ENCODE measurements at places on chromosomes 11 and 22. TPM values are rescaled to one million over a fixed set of nuclear protein-coding genes. Genes with fewer than 3 reads are reported as not detected.

DNA sequence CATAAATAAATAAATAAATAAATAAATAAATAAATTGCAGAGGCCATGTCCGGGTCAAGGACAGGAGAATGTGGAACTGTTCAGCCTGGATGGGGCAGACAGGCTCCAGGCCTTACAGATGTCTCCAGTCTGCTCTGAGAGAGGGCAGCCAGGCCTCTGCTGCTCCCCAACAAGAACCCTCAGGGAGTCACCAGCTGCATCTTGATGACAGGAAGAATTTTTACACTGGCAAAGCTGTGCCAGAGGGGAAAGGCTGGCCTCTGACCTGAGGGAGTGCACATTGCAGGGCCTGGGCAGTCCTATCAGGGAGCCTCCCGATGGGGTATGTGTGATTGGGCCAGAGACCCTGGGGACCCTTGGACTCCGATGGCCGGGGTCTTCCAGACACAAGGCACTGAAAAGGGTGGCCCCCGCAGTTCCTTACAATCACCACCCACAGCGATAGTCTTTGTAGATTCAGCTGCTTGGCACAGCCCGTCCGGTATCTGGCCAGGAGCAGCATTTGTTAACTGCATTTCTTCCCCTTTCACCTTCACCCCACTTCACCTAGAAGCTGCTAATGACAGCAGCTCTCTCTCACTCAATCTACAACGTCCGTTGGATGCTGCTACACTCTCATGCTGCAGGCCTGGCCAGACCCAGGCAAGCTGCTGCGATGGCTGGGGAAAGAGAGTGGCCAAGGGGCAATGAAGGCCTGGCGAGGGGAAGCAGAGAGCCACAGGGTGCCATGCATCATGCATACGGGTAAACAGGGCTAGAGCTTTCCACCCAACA, 8.1 kb downstream of the MOGAT2 start:
- no peak for DNase-seq

GRCh38 chr11:118353084-118353710, 6.2 kb upstream of the UBE4A start:
- DNase-seq, result no peak

GRCh38 chr11:62671608-62672389, at the start of the genes LBHD1 and UQCC3:
LBHD1 (minus strand) TSS chr11:62672267; CDS start chr11:62670031, 2,236 bp downstream.
UQCC3 (plus strand) TSS chr11:62671673; CDS start chr11:62671746, 73 bp downstream.
- DNase-seq, result peak; percentile 77

APOA1 gene
- total RNA-seq, result not detected
